ENCODE measurements at places on chromosomes 1 and 21.

GRCh38 chr1:165688046-165688445 lies 10.3 kb downstream of the ALDH9A1 start:
- DNase-seq: no peak

GRCh38 chr1:5389101-5389885 lies 602.9 kb downstream of the NPHP4 start:
- DNase-seq: no peak

- peak; percentile 45 for DNase-seq
Observed at GRCh38 chr1:245220381-245220985, 65.7 kb downstream of the KIF26B start.

DNA sequence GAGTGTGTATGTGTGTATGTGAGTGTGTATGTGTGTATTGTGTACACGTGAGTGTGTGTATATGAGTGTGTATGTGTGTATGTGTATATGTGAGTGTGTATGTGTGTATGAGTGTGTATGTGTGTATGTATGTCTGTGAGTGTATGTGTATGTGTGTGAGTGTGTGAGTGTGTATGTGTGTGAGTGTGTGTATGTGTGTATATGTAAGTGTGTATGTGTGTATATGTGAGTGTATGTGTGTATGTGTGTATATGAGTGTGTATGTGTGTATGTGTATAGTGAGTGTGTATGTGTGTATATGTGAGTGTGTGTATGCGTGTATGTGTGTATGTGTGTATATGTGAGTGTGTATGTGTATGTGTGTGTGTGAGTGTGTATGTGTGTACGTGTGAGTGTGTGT lies 49.2 kb downstream of the GREM2 start:
- no peak for DNase-seq

GRCh38 chr1:37177230-37177864 lies 143.0 kb upstream of the GRIK3 start:
- DNase-seq: peak; percentile 9

GRCh38 chr1:109214695-109215623 lies 1.2 kb downstream of the SARS1 start:
- DNase-seq: peak; percentile 73

GRCh38 chr1:79648126-79648525 lies 641.6 kb upstream of the ADGRL4 start:
- no peak for DNase-seq

- no peak for DNase-seq
Observed at GRCh38 chr1:14910984-14911721, 242.4 kb upstream of the TMEM51 start.

DNA sequence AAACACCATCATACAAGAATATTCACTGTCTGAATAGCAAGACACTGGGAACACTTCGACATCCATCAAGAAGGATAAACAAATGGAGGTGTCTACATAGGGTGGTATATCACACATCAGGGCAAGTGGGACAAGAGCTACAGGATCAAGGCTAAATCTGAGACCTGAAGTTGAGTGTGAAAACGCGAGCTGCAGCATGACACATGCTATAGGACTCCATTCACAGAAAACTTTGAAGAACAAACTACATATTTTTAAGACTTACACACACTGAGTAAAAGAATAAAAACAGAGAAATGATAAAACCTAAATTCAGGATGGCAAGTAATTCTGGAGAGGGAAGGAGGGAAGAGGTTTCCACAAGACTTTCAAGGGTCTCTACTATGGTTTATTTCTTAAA lies 2.1 kb downstream of the TTC39A start:
- DNase-seq: no peak

DNA sequence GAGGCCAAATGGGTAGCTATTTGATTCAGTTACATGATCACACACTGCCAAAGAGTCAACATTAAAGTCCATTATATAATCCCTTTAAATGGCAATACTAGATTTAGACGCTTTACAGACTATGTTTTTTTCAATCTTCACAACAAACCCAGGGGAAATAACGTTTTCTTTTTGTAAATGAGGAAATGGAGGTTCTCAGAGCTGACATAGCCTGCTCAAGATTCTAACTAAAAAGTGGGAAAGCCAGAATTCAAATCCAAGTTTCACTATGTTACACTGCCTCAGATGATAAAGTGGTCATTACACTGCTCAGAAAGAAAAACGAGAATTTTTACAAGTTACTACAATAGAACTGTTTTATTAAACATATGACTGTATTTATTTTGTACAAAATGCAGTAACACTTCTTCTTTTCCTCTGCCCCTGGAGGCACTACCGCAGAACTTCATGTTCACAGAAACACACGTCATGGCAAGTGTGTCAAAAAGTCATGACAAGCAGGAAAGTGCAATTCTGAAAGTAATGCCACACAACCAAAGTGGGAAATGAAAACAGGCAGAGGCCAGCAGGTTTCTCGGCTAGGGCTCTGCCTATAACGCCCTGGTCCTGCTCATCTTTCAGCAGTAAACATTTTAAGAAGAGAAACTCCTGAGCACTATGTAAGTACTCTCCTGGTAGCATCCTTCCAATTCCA lies 19.0 kb downstream of the THEMIS2 start:
- no peak for DNase-seq

- no peak for DNase-seq
Observed at GRCh38 chr1:57040811-57041210, 75.0 kb upstream of the C8B start.

GRCh38 chr1:107439567-107439966 lies 298.7 kb downstream of the NTNG1 start:
- no peak for DNase-seq

DNA sequence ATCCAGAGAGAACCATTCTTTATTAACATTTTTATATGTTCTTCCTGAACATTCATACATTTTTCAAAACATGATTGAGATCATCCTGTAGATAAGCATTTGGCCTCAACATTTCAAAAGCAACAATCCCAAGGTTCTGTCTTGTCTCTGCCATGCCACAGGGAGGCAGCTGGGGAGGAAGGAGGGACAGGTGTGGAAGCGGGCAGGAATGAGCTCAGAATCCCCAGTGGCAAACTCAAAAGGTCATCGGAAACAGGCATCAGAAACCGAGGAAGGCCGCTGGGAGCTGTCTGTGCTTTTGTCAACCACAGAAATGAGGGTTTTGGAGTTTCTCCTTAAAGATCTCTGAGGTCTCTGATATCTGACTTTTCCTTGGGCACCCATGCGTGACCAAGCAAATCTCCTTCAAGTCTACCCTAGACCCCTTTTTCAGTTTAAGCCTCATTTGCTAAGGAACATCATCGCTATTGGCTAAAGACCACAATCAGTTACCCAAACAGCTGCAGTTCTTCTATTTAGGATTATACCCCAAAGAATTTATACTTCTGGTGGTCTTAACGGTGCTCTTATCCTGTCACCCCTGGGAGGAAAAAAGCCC lies 34.0 kb downstream of the RASSF5 start:
- no peak for DNase-seq

DNA sequence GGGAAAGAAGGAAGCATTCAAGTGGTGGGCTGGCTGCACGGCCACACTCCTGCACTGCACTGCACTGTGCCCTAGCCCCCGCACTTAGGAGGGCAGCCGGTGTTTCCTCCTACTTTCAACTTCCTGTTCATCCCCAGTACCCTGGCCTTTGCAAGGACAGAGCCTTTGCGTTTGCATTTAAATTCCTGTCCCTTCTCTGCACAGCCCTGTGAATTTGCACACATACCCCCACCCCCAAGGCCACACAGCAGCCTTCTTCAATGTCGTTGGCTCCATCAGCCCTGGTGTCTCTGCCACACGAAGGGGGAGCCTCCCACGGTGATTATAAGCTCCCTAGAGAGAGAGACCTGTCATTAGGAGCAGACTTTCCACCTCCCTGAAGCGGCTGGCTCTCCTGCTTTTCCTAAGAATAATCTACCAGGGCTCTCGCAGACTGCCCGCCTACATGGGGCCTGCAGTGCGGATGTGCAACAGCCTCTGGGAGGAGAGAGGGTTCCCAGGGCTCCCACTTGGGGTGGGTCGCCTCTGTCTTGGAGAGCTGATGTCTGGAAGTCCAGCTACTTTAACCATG lies 13.2 kb upstream of the SLC45A3 start:
- no peak for DNase-seq

- no peak for DNase-seq
Observed at GRCh38 chr1:145889722-145890121, 4.1 kb upstream of the ANKRD35 start.

DNA sequence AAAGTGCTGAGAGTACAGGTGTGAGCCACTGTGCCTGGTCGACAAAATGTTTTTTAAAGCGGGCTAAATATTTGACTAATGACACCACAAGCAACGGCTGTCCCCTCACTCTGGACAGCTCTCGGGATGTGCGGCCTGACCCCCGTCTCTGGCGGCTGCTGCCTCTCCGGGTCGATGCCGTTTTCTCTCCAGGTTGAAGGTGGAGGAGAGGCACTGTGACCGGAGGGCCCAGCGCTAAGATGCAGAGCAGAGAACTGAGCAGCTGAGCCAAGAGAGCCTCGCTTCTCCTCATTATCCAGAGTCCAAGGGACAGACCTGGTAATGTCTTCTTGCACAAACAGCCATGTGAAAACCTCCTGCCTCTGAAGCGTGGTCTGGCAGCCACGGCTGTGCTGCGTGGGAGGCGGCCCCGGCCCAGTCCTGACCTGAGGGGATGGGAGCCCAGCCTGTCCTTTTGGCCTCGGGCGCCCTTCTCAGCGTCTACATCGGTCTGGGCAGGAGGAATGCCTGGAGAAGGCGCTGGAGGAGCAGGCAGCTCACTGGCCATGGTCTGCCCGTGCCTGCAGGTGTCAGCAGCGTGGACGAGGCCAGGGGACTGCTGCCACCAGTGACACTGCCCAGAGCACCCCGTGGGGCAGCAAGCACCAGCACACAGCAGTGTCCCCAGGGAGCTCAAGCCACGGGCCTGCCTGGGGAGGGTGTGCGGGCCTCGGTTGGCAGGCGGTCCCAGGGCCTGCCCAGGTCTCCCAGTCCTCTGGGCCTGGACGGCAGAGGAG lies 10.3 kb downstream of the MORN1 start:
- no peak for DNase-seq

DNA sequence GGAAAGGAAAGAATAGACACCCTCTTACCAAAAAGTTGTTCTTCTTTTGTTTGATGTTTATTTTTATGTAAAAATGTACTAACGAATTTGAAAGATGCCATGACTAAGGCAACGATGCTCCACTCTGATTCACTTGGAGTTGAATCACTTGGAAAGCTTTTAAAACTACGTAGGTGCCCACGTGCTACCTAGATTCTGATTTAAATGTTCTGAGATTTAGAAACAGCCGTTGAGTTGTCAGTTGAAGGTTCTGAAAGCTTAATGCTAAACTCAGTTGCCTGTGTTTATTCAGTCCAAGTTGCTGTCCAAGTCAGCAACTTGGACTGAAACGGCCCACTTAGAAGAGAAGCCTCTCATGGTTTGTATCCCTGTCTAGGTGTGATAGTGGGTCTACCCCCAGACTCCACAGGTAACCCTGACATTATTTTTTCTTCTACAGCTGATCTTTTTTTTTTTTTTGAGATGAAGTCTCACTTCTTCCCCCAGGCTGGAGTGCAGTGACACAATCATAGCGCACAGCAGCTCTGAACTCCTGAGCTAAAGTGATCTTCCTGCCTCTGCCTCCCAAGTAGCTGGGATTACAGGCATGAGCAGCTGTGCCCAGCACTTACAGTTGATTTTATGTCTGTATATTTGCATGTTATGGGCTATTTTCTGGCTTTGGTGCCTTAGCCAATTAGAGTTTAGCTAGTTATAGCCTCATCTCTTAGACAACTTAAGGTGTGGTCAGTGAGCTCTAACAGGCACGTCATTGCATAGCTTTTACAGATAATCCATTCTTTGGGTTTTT lies 1.4 kb upstream of the VAMP4 start:
- peak; percentile 55 for DNase-seq

- no peak for DNase-seq
Observed at GRCh38 chr1:12191242-12192032, 24.6 kb downstream of the TNFRSF1B start.
